ENCODE measurements at places on chromosomes 7 and 10.

DNA sequence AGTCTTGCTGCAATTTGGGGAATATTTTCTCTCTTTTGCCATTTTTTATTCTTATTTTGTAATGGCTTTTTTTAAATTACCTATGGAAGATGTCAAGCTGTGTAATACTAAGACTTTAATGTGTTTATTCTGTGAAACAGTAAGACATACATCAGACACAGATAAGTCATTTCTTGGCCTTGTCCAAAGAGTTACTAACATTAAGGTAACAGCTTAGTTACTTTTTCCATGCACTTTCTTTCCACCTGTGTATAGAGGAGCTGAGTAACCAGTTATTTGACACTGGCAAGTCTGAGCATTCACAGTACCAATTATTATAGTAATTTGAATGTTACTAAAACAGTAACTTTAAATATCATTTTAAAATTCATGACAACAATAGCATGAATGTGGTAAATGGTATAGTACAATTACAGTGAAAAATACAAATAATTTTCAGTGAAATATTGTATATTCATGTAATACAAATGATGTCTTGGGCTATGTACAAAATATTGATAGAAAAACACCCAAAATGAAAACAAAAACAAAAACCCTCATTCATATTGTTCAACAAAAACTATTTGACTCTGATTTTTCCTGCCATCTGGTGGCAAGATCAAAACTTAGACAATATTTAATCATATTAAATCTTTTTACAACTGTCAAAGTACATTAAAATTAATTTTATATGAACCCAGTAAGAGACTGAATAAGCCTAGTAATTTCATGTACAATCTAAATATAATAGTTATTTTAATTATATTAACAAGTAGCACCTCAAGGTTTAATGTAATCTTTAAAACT is 259.8 kb upstream of the SEMA3A start:
- no peak for DNase-seq

DNA sequence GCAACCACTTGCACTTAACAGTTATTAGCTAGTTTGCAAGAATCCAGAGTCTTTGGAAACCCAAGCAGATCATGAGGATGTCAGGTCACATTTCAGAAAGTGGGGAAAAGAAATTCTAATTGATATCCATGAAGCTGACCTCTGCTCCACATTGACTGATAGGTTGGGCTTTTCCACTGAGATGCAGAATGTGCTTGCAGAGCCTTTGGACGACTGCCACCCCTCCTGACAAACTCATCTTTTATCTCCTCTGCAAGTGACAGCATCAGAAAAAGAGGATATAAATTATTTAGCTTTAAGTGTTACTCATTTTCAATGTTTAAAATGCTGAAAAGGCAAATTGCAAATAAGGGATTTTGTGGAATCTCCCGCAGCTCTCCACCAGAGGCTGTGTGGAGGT is 75.3 kb downstream of the C10orf90 start:
- no peak for DNase-seq

- DNase-seq, result no peak
These were observed 304.2 kb downstream of the RPS24 start for GRCh38 chr10:78337646-78338391.

- DNase-seq, result peak; percentile 72
These were observed 16.5 kb downstream of the AP5Z1 start for GRCh38 chr7:4791738-4792536.

- DNase-seq, result no peak
These were observed 152.0 kb upstream of the PCBD1 start for GRCh38 chr10:71040343-71040742.

- DNase-seq, result no peak
These were observed 60.4 kb downstream of the CHST3 start for GRCh38 chr10:72024596-72024995.

GRCh38 chr7:55075464-55076021 is 56.7 kb downstream of the EGFR start:
- DNase-seq, result no peak

- DNase-seq, result no peak
These were observed 59.8 kb upstream of the CHST15 start for GRCh38 chr10:124153023-124153826.

DNA sequence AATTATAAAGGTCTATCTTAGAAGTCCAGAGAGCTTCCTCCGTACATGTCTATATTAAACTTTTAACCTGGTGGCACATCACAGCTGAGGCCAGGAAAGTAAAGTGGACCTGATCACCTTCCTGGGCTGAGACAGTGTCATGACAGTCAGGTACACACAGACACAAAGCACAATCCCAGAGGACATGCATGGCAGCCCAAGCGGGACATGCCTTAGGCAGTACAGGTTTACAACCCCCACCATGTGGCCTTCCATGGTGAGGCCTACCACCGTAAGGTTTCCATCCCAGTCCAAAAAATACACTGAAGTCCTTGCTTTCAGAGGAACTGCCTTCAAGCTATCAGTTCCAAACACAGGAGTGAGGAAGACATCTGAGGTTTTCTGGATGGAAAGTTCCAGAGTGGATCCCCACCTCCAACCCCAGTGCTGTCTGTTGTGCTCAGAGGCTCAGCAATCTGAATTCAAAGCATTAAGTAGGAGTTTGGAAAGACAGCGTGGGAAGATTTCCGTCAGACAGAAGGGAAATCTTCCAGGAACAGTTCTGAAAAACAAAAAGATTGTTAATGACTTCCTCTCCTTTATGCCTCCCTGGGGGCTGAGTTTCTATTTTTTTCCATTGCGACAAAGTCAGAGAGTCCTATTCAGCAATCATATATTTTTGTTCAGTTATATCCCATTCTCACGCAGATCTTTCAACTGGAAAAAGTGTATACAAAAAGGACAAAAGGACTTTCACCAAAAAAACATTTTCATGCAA is 20.1 kb downstream of the IFIT3 start:
- no peak for DNase-seq

GRCh38 chr10:12606461-12606860 is 257.1 kb downstream of the CAMK1D start:
- no peak for DNase-seq

DNA sequence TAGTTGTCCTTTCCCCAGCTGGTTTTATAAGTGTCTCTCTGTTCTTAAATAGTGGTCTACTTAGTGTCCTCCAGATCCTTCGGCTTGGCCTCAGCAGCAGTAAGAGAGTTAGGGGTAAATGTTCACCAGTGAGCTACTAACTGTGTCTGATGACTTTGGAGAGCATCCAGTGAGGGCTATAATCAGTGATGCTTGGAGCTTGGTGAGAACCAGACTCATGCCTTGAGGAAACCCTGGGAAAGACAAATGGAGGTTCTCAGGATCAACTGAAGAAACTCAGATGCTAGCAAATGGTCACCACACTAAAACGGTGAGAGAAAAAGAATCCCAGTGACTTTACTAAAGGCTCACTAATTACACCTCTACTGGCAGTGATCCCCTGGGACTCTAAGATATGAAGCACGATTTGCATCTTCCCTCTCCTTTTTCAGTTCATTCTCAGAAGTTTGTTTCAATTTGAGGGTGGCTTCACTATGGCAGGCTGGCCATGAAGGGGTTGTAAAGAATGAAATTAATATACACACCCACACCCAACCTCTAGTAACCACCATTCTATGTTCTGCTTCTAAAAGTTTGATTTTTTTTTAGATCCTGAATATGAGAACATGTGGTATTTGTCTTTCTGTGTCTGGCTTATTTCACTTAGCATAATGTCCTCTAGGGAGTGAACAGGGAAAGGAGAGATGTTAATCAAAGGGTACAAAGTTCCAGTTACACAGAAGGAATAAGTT is 177.9 kb downstream of the PDE1C start:
- no peak for DNase-seq

- no peak for DNase-seq
These were observed 106.5 kb upstream of the NANOS1 start for GRCh38 chr10:118922972-118923371.

DNA sequence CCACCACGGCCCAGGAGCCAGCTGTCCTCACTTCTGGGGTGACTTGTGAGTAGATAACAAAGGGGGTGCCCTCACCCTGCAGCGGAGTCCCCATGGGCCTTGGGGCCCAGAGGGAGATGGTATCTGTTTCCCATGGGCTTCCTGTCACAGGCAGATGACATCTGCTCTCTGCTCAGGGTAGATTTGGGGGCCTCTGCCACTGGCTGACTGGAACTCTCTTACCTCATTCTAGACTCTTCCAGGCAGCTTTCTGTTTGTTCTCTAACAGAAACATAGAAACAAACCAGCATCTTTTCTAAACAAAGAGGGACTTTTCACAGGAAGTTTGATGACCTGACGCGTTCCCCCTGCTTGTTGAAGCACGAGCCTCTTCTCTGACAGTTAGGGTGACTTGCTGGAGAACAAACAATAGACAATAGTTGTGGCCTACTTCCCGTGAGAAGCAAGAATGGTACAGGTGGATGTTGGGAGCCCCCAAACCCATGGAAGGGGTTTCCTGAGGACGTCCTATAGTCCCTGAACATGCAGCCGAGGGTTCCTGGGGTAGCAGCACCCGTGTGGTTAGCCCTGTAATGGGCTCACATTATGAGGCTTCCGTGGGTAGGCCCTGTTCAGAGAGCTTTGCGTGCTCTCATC is 61.6 kb downstream of the GRK5 start:
- peak; percentile 51 for DNase-seq

DNA sequence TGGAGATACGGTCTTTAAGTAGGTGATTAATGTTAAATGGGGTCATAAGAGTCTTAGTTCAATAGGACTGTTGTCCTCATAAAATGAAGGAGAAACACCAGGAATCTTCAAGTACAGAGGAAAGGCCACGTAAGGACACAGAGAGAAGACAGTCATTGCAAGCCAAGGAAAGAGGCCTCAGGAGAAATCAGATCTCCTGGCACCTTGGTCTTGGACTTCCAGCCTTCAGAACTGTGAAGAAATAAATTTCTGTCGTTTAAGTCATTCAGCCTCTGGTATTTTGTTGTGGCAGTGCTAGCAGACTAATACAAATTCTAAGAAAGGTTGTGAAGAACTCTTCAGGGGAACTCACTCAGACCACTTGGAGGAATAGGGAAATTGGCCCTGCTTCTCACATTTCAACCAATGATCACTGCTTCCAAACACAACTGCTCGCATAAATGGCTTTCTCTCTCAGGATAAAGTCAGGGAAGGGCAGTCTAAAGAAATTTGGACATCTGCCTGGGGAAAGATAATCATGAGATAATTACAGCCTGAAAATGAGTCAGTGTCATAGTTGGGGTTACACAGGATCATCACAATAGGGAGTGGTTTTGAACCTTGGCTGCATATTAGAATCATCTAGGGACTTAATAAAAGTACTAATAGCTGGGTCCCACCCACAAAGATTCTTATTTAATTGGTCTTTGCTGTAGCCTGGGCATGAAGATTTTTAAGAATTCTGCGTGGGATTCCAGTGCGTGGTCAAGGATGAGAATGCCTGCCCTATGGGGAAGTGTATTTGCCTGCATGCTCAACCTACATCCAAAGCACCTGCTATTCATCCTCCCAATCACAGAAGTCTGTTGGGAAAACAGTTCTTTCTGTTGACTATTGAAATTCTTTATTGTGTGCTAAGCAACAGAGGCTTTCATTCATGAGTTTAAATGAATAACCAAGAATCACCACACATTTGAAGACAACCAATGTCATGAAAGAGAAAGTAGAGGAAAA is 310.6 kb upstream of the PLXDC2 start:
- no peak for DNase-seq

DNA sequence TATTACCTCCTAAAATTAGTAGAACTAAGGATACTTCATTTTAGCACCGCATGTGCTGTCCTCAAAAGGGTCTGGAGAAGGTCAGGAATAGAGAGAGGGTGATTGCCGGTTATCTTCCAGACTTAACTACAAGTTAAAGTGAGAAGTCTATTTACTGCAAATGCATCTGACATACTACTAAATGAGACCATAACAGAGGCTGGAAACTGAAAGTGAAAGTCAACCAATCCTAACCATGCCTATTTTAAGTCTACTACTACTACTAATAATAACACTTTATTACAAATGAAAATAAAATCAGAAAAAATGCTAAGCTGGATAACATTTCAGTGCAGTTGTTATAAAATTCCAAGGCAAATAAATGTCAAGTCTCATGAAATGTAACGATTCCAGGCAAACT is 244.7 kb downstream of the KIF20B start:
- no peak for DNase-seq
